ENCODE measurements at places on chromosomes 4 and X.

DNA sequence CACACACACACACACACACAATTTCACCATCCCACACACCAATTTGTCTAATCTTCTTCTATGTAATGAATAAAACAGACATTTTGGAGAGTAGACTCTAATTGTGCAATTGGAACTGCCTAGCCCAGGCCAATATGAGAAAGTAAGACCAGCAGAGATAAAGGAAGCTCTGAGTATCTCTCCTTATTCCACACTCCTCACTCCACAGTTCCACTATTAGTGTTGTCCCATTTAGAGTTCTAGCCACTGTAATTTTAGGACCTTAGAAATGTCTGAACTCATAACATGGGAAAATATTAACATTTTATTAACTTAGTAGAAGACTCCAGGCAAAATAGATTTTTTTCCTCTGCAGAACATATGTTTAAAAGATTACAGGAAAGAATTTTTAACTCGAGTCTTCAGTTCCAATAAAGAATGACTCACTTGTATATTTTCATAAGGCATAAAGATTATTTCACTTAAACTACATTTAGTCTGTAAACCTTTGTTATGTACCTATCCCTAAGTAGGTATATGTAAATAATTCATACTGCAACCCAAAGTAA lies 297.6 kb upstream of the INTU start:
- DNase-seq: no peak

GRCh38 chr4:43244688-43245382 lies 352.3 kb downstream of the GRXCR1 start:
- DNase-seq: no peak

DNA sequence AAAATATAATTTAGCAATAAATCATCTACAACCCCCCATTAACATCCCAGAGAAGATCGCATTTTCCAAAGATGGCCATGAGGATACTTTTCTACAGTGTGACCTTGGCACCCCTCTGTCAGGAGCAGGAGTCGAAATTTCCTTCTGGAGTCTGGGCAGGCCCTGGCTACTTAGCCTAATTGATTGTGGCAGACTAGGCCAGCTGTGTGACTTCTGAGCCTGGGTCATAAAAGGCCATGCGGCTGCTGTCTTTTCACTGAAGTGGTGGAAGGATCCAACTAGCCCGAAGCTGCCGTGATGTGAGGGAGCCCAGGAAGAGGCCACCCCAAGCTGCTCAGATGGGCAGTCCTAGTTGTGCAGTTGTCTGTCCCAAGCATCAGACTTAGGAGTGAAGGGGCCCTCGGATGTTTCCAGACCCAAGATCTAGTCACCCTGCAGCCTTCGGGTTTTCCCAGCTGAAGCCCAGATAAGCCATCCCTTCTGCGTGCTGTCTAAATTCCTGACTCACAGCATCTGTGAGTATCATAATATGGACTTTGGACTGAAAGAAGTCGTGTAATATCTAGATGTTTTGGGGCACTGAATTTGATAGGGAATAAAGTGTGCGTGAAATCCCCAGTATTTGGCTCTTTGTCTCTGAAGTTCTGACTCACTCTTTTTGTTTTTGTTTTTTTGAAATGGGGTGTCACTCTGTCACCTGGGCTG lies 21.0 kb downstream of the PDK3 start:
- no peak for DNase-seq

GRCh38 chr4:35938936-35939335 lies 305.4 kb downstream of the ARAP2 start:
- no peak for DNase-seq

- no peak for DNase-seq
Observed at GRCh38 chr4:7049295-7049694, 6.1 kb downstream of the TADA2B start.

GRCh38 chr4:20251796-20252655 lies at the start of gene SLIT2:
Gene SLIT2 (plus strand): TSS chr4:20251905. CDS start chr4:20253816, 1,911 bp downstream.
- DNase-seq: peak; percentile 75

DNA sequence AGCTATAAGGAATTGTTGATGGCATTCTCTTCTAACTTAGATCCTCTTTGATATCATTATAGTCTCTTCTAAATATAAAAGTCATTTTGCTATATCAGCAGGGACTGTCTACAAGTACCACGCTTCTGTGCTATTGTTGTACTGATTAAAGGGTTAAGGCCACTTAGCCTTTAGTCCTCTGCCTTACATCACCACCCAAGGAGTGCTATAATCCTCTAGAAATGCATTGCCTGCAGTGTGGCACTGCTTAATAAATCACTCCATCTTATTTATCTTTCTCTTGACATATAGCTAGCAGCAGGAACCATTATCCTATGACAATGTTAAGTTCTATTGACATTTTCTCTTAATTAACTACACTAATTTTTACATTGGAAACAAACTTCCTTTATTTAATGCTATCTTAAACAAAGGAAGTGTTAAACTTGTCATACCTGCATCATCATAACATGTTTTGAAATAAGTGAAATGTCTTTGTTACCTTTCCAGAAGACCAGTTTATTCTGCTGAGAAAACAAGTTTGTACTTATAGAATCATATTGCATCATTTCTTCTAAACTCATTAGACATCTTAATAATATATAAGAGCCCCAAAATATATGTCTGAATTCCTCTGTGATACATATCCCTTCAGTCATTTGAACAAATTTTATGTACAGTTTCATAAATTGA lies 360.9 kb upstream of the ATOH1 start:
- no peak for DNase-seq

DNA sequence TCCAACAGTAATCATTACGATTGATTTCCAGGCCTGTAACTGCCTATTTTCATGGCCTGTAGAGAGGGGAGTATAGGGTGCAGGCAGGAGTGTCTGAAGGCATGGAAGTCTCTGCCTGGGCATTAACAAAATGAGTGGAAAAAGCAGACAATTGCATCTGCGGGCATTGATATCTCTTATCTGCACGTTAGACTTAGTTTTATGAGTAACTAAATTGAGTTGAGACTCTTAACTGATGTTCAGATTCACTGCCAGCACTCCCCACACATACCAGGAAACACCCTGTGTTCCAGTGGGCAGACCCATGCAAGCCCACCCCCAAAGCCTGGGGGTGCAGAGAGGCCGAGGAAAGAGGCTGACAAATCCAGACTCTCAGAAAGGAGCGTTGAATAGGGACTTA lies 33.3 kb downstream of the F11 start:
- DNase-seq: no peak

DNA sequence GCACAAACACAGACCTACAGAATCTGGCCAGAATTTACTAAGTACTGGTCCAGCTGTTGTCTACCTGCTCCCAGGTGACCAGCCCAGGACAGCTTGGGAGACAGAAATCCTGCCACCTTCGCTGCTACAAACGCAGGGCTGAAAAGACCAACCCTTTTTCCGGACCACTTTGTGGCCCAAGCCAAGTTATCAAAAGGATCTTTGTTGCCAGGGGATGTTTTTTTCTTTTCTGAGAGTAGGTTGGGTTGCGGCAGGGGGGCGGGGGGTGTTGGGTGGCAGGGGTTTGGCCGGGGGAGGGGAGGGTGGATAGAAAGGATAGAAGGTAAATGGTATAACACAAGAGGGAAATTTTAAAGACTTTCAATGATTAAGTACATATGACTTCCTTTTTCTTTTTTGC lies 63.4 kb downstream of the STOX2 start:
- DNase-seq: no peak

DNA sequence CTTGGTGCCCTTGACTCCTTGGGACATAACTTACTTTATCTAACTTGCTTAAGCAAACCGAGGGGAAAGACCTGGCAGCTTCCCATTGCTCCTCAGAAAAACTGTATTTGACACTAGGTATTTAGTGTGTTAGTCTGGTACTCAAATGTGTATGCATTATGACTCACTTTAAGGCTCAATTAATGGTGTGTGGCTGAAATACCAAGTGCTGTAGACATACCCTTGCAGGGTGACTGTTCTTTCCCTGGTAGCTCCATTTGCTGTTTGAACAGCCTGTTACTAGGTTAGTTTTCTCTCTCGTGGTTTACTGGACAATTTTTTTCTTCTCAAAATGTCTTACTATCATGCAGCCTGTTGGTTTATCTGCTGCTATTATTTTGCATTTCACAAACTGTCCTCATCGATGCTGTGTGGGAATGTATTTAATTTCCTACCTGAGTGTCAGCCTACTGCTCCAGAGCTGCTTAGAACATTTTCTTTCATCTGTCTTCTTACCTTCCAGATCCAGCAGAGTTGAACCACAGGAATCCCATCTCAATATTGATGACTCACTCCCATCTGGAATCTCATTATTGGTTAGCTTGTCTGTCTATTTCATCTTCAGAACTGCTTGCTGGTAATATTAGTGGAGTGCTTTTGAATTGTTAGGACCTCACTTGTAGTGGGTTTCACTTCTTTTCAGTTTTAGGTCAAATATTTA lies 158.0 kb upstream of the FAT1 start:
- peak; percentile 67 for DNase-seq

- peak; percentile 42 for DNase-seq
Observed at GRCh38 chr4:37928426-37929416, 31.5 kb upstream of the PTTG2 start.

GRCh38 chr4:72606751-72607150 lies 37.7 kb upstream of the ADAMTS3 start:
- DNase-seq: no peak

GRCh38 chr4:53089936-53090729 lies 228.0 kb downstream of the RASL11B start:
- DNase-seq: peak; percentile 53

DNA sequence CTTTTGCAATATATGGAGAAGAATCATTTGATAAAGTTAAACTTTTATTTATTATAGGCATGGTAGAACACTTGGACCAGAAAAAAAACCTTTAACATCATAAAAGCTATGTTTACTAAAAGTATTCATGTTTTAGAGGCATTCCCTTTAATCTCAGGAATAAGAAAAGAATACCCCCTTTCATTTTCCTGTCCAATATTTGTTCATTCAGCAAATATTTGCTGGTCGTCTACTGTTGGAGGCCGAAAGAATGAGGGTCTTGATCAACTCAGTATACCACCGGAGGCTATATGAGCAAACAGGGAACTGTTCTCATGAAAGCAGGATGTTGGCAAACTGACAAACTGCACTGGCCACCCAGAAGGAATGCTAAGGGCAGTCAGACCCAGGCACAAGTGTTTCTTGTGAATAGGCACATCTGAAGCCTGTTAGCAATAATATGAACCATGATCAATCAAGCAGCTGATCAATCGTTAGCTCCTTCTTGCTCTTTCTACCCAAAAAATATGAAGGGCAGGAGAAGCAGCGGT lies 480.8 kb upstream of the FAT1 start:
- DNase-seq: no peak

GRCh38 chr4:159946983-159947615 lies 844.2 kb downstream of the RAPGEF2 start:
- DNase-seq: peak; percentile 68

DNA sequence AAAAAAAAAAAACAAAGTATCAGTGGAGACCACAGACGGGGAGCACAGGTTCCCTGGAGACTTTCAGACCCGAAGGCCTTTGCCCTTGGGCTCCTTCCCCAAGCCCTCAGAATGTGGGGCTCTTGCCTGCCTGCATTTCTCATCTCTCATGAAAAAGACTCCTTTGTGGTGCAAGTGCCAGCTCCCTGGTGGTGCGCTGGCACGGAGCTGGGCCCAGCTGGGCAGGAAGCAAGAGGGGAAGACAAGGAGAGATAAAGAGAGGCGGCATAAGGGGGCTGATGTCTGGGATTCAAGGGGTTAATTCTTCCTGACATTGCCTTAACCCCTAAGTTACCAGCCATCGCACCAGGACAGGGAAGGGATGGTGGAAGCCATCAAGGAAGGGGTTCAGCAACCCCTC lies 21.8 kb downstream of the NLGN3 start:
- DNase-seq: no peak

DNA sequence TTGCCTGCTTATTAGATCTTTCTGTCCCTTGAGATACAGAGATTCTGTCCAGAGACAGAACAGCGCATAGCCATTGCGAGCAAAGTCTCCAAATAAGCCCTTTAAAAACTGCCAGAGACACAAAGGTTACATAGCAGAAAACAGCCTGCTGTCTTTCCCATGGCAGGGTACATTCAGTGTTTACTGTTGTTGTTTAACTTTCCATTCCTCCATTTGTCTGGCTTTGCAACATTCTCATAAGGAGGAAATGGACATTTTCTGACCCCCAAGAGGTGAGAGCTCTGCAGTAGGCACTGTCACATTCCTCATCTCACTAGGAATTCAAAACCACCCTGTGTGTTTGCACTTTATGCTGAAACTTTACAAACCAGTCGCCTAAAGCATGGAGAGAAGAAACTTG lies 48.3 kb downstream of the PDE5A start:
- no peak for DNase-seq

DNA sequence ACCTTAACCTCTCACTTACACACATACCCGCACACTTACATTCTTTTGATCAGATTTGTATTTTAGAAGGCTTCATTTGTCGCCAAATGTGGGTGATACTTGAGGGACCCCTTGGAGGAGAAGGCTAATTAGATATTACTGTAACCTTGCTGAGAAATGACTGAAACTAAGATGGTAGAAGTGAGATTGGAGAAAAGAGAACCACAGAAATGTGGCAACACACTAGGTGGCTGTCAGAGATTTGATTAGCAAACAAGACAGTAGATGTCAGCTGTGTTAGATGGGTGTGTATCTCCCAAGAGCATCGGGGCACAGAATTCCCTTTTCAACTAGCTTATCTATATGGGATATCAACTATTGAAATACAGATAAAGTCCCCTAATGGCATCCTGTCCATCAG lies 149.3 kb upstream of the FABP2 start:
- no peak for DNase-seq

DNA sequence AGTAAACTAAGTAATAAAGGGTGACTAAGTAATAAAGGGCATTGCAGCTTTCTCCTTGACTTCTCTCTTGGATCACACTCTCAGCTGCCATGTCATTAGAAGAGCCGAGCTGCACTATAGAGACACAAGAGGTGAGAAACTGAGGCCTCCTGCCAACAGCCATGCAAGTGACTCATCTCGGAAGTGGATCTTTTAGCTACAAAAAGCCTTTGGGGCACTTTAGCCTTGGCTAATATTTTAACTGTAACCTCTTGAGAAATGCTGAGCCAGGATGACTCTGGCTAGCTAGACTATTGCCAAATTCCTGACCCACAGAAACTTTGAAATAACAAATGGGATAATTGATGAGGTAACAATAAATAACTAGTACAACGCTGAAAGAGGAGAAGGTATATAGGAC lies 1.5 kb upstream of the NEIL3 start:
- DNase-seq: peak; percentile 93

DNA sequence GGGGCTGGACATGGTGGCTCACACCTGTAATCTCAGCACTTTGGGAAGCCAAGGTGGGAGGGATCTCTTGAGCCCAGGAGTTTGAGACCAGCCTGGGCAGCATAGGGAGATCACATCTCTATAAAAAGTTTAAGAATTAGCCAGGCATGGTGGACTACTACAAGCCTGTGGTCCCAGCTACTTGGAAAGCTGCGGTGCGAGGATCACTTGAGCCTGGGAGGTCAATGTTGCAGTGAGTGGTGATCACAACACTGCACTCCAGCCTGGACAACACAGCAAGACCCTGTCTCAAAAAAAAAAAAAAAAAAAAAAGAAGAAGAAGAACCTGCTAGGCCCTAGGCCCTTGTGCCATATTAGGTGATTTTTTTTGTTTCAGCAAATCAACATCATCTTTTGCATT lies 12.2 kb downstream of the SRD5A3 start:
- no peak for DNase-seq
